ENCODE measurements at places on chromosomes 12 and 14.

GRCh38 chr14:66508846-66509621 is 1.1 kb downstream of the GPHN start:
- DNase-seq = peak; percentile 79

DNA sequence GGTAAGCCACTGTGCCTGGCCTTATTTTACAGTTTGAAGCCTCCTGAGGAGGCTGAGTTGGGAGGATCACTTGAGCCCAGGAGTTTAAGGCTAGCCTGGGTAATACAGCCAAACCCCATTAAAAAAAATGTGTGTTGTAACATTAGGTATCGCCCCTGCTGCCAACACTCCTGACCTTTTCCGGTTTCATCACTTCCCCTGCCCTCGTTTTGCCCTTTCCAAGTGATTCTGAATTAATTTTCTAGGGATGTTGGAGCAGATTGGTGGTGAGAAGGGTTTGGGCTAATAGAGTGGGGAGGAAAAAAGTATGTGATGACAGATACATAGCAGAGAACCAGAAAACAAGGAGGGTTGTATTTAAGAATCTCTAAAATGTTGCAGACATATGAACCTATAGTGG is 25.6 kb upstream of the C12orf71 start:
- DNase-seq = no peak

DNA sequence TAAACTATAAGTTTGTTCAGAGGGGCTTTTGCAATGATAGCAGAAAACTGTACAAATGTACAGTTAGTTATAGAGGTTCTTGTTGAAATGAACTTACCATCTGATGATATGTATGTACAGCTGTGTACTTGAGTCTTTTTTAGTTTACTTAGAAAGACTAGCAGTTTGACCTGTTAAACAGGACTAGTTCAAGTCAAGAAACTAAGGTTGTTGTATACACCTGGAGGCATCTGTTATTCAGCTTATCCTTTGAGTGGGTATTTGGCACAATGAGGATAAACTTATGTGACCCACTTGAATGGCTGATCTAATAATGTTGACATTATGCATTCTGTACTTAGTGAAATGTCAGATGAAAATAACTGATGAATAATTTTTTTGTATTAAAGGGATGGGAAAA is 13.4 kb downstream of the MTERF2 start:
- peak; percentile 35 for DNase-seq

- no peak for DNase-seq
These were observed 63.9 kb upstream of the CCDC196 start for GRCh38 chr14:66421990-66422946.

- DNase-seq = no peak
These were observed 45.4 kb upstream of the NR2C1 start for GRCh38 chr12:95118788-95119179.

DNA sequence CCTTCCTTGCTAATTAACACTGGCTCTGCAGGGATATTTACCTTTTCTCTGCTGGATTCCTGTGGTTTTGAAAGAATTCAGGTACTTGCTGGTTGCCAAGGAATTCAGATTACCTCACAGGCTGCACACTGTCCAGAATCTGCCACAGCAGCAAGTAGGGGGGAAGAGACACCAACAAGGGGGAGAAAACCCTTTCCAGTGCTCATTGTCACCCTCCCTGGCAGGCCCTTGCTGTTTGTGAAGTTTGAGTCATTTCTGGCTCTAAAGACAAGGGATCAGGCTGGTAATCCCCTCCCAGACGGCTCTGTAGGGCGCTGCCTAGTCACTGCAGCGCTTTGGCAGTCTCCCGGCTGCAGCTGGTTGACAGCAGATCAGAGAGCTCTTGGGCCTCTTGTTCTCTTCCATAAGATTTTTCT is 50.8 kb downstream of the TTLL5 start:
- peak; percentile 53 for DNase-seq

DNA sequence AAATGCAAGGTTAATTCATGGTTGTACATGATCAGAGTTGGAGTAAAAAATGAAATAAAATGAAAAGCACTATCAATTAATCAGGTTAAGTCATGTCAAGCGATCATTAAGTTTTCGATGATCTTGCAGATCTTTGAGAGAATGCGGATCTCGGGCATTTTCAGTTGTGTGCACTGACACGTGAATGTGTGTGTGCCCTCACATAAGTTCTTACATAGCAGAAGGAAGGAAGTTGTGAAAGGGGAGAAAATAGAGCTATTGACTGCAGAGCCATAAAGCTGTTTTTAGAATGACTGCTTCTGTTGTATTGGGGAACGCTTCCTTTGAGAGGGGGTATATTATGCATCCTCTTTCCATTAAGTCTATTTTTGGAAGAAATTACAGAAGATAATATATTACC is 101.3 kb downstream of the HMGA2 start:
- DNase-seq = no peak
